ENCODE measurements at places on chromosomes 13 and 19.
A peak's percentile ranks its signal among the peaks of the same experiment; 100 is the strongest.

DNA sequence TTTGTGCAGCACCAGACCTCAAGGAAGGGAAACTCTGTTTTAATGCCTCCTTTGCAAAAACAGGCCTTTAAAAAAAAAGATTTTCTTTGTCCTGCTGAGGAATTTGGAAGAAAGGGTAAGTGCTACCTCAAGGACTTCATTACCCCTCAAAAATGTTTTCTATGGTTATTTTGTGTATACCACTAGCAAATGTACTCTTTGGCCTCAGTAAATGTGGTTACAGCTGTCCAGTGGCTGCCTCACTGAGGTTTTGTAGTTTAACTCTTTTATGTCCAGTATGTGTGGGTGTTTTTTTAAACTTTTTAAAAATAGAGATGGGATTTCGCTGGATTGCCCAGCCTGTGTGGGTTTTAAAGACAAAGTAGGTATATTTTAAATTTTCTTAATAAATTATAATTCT lies 42.2 kb upstream of the TSC22D1 start:
- no peak for DNase-seq

GRCh38 chr13:36158611-36159010 lies 27.4 kb upstream of the DCLK1 start:
- no peak for DNase-seq

- DNase-seq, result no peak
Measured at GRCh38 chr13:39856714-39857113, 201.3 kb downstream of the COG6 start.

- no peak for DNase-seq
Measured at GRCh38 chr13:87798536-87798935, 127.4 kb downstream of the SLITRK5 start.

DNA sequence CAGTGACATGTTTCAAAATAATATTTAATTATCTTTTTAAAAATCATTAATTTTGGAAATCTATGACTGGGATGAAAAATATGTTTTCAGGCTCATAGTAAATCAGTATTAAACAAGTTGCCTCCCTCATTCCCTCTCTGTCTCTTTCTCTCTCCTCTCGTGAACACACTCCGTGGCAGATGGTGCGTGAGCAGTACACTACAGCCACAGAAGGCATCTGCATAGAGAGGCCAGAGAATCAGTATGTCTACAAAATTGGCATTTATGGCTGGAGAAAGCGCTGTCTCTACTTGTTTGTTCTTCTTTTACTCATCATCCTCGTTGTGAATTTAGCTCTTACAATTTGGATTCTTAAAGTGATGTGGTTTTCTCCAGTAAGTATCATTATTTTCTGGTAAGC lies 22.7 kb downstream of the SGCG start:
- no peak for DNase-seq

DNA sequence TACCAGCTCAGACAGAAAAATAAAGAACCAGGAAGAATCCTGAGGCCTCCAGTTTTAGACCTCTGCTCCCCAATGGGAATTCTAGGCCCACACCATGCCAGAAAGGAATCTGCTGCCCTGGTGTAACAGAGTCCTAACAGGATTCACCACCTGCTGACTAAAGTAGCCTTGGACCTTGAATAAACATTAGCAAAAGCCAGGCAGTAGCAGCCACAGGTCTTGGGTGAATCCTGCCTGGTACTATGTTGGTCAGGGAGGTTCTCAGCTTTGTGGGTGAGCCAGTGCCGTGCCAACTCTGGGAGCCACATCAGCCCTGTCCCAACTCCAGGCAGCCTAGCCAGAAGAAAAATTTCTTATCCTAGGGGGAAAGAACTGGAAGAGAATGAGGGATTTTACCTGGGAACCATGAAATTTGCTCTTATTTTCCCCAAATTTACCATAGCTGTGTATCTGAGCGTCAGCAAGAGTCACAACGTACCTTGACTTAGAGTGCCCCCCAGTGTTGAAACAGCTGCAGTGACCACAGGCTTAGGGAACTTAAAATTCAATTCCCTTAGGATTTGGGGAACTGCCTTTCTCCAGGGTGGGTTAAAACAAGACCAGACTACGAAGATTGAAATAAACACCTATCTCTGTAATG lies 1895.6 kb upstream of the PRR20A start:
- no peak for DNase-seq

GRCh38 chr19:52170863-52171320 lies 529 bp downstream of the ZNF836 start:
- DNase-seq, result no peak

DNA sequence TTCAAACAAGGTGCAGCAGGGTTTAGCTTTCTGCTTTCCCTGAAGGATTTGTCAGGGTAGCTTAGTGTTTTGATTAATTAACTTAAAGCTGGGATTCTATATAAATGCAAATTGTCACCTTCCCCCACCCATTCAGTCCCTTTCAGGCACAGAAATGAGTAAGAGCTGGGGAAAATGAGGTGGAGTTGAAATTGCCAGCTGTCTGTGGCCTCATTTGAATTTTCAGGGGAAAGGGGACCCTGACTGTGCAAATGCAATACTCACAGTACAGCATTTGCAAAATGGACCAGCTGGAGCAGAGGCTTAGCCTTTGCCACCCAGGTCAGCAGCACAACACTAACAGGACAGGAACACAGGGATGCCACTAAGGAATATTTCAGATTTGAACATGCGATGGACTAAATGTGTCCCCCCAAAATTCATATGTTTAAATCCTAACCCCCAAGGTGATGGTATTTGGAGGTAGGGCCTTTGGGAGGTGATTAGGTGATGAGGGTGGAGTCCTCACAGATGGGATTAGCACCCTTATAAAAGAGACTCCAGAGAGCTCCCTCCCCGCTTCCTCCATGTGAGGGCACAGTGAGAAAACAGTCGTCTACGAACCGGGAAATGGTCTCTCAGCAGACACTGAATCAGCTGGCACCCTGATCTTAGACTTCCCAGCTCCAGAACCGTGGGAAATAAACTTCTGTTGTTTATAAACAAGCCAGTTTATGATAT lies 59.5 kb upstream of the CYSLTR2 start:
- DNase-seq, result peak; percentile 40

- DNase-seq, result peak; percentile 48
Measured at GRCh38 chr19:48329167-48329891, 4.0 kb downstream of the EMP3 start.

GRCh38 chr13:109301726-109302125 lies 484.7 kb downstream of the IRS2 start:
- no peak for DNase-seq

DNA sequence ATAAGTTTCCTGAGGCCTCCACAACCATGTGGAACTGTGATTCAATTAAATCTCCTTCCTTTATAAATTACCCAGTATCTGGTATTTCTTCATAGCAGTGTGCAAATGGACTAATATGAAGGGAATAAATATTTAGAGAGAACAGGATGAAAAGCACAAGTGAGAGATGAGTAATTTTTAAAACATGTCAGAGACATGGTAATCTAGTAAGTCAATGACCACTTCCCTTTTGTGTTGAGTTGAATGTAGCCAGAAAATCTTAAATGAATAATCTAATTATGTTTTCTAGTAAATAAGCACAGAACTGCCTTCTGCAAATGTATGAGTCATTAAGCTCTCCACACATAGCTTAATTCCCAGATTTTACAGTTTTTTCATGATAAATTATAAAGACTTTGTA lies 524.1 kb upstream of the SLITRK5 start:
- DNase-seq, result peak; percentile 9

- DNase-seq, result no peak
Measured at GRCh38 chr13:56988543-56988942, 152.2 kb upstream of the PRR20A start.

DNA sequence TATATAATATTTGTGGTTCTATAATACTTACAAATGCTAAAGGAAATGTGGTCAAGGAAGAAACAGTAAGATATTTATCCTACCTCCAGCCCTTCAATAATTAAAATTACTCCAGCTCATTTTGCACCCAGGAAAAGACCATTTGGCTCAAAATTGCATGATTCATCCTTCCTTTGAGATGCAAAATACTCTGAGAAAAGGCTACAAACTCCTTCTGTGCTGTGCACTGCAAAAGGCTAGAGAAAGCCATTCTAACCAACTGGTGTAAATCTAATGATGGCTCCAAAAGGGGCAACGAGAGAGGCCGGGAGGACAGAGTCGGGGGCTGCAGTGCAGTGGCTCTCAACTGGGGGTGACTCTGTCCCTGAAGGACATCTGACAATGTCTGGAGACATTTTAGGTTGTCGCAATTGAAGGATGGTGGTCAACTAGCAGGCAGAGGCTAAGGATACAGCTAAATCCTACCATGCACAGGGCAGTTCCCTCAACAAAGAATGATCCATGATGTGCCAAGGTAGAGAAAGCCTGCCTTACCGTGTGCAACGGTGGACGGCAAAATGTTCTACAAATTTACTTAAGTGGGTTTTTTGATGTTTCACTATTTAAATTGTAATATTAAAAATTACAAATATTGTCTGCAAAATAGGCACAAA lies 32.6 kb downstream of the SLC7A1 start:
- DNase-seq, result no peak

DNA sequence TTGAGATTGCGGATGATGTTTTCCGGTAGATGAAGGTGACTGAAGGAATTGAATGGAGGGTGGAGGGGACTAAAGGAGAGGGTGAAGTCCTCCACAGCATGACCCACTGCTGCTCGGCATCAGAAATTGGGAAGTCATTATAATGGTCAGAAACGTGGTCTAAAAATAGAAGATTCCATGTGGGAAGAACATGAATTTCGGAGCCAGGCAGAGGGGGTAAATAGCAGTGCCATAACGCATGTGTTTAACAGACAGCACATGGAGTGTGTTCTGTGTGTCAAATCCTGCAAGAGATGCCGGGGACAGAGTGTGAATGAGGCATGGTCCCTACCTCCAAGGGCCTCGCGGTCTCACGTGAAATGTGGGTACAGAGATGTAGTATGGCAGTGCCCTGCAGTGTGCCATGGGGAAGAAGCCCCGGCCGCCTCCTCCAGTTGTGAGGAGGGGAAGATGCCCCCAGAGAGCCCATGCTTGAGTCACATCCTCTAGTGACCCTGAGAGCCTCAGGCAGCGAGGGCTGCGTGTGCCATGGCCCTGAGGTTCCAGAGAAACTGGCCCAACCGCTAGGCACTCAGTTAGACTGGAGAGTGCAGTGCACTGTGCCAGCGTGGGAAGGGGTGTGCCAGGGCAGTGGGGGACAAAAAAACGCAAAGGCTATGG lies 106.1 kb downstream of the COL4A2 start:
- DNase-seq, result no peak

GRCh38 chr19:15652559-15653278 lies 12.0 kb downstream of the CYP4F3 start:
- no peak for DNase-seq

- DNase-seq, result no peak
Measured at GRCh38 chr19:35216833-35217648, 11.5 kb downstream of the FAM187B start.

DNA sequence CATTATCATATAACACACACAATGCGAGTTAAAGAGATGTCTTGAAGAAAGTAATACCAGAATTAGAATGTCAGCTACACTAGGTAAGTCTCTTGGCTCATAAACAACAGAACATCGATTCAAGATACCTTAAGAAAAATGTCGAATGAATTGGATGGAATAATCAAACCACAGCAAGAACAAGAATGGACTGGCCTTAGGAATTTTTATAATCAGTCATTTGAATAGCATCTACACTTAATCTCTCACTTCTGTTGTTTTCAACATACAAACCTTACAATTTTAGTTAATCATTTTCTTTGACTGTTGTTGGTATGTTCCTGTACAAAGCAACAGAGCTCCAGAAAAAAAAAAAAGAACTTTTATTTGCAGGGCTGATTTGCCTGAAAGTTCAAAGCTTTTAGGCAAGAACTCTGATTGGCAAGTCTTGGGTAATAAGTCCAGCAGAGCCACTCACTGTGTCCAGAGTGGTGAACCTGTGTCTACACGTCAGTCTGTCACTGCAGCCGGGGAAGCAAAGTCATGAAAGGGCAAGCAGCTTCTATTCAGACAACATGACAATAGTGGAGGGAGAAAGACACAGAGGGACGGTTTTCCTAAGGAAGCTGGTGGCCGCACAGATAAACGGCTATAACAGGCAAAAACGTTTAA lies 1026.1 kb upstream of the MIR17HG start:
- DNase-seq, result no peak

DNA sequence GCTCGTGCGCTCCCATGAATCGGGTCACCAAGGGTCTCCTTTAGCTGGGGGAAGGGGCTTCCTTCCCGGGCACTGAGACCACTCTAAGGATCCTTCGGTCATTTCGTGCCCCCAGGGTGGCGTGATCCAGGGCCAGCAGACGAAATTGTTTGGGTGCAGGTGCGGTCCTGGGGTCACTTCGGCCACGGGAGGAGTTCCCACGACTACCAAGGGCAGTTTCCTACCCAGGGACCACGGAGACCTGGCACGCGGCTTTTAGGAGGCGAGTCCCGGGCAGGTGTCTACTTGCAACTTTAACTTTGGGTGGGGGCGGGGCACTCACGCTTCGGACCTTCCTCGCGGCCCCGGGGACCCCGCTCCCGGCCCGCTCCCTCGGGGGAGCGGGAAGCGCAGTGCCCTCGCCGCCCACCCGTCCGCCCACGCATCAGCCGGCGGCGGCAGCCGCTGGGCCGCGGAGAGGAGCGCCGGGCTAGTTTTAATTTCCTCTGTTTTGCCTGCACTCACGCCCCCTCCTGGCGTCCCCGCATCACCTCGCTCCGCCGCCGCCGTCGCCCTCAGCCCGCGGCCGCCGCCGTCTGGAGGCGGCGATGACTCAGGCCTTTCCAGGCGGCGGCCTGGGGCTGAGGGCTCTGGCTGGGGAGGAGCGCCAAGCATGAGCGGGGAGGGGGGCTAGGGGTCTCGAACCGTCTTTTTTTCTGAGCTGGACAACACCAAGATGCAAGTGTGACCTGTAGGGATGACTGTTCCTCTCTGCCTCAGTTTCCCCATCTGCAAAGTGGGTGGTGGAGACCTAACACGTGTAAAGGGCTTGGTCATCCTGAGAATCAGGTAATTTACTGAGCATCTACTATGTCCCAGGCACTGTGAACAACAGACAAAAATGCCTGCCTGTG lies 21.8 kb downstream of the OLFM2 start:
- DNase-seq, result peak; percentile 85

- no peak for DNase-seq
Measured at GRCh38 chr19:39438270-39438934, 2.7 kb upstream of the RPS16 start.

GRCh38 chr13:43835701-43836100 lies 43.8 kb downstream of the CCDC122 start:
- DNase-seq, result peak; percentile 78

- DNase-seq, result no peak
Measured at GRCh38 chr19:58042495-58043340, 8.9 kb downstream of the ZSCAN1 start.

- DNase-seq, result no peak
Measured at GRCh38 chr19:6033744-6034264, 55.9 kb upstream of the RANBP3 start.

- DNase-seq, result peak; percentile 43
Measured at GRCh38 chr19:2084993-2085720, 11.0 kb downstream of the MOB3A start.

- no peak for DNase-seq
Measured at GRCh38 chr13:78193846-78194245, 275.2 kb upstream of the EDNRB start.

- no peak for DNase-seq
Measured at GRCh38 chr19:16125737-16126495, 14.2 kb downstream of the RAB8A start.

DNA sequence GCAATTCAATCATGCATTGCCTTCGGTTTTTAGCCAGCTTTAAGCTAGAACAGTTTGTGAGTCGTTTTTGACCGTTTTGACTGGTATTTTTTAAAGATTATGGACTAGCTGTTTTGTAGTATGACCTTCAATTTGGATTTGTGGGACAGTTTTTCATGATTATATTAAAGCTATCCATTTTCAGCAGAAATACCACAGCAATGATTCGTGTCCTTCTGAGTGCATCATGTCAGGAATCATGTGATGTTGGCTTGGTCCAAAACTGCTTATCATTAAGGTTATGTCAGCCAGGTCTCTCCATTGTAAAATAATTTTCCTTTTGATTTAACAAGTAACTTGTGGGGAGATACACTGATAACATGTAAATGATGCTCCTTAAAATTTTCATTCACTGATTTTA lies 229.0 kb downstream of the POSTN start:
- DNase-seq, result no peak

Data from fibroblast of villous mesenchyme (primary cell).